Activated CD4-positive, alpha-beta T cell treated with anti-CD3 and anti-CD28 coated beads for 4 hours (primary cell): ENCODE measurements at places on chromosomes 2 and 18.

DNA sequence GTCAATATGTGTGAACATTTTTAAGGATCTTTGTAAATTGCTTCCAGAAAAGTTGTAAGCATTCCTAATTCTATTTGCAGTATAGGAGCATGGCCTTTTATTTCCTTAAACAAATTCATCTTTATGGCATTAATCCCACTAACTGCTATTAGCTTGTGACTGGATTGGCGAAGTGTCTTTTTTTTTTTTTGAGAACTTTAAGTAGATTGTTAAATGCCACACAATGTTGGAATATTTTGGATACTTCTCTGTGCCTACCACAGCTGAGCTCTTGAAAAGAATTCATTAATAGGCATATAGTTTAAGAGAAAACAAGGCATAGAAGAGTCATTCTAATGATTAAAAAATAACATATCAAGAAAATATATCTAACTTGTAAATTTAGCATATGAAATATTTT, 129.7 kb downstream of the LAMA3 start:
- no peak for DNase-seq

DNA sequence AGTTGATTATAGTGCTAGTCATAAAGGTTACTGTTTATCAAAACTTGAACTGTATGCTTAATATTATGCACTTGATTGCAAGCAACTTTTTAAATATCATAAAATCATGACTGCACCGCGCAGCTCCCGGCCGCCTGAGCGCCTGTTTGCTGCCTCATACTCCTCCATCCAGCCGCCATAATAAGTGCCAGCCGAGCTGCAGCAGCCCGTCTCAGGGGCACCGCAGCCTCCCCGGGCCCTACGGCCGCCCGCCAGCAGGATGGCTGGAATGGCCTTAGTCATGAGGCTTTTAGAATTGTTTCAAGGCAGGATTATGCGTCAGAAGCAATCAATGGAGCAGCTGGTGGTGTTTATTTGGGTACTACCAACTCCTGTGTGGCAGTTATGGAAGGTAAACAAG, 337.2 kb downstream of the PAX3 start:
- no peak for DNase-seq

- no peak for DNase-seq
Measured at GRCh38 chr2:195604706-195605105, 52.3 kb upstream of the SLC39A10 start.

GRCh38 chr2:125397535-125398251, 1258.3 kb upstream of the GYPC start:
- no peak for DNase-seq

DNA sequence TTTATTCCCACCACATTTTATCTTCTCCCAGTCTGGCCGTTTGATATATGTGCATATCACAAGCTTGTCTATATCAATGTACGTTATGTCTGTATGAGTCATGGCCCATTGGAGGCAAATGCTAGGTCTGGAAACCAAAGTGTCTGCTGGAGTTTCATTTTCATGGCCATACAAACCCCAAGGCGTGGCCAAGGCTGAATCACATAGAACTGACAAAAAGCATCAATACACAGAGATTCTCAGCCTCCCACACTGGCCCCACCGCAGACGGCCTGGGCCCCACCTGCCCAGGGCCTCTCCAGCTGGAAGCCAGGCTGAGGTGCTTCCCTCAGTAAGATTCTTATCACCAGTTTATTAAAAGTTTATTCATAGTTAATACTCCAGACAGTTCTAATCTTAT, 40.5 kb upstream of the SALL3 start:
- no peak for DNase-seq

DNA sequence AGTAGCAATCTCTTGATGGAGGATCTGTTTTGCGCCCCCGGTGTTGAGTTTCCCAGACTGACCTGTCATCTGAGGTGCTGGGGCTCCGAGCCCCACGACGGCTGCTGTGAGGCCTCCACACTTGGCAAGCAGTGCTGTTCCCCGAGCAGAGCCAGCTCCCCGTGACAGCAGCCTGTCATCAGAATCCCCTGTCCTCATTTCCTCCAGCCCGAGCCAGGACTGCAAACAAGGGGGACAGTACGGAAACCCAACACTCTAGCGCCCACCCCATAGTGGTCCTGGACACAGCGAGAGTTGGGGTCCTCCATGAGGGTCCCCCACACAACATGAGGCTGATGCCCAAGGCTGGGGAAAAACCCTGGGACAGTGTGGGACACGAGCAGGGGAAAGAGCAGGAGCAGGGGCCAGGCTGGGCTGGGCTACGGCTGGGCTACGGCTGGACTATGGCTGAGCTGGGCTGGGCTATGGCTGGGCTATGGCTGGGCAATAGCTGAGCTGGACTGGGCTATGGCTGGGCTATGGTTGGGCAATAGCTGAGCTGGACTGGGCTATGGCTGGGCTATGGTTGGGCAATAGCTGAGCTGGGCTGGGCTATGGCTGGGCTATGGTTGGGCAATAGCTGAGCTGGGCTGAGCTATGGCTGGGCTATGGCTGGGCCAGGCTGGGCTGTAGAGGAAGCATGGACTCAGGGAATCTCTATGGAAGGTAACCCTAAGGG, 1.5 kb upstream of the KLHL30 start:
- DNase-seq, result no peak

- DNase-seq, result no peak
Measured at GRCh38 chr2:2912293-2912692, 465.3 kb downstream of the EIPR1 start.

GRCh38 chr2:223998948-223999347, 40.1 kb downstream of the SERPINE2 start:
- DNase-seq, result no peak

DNA sequence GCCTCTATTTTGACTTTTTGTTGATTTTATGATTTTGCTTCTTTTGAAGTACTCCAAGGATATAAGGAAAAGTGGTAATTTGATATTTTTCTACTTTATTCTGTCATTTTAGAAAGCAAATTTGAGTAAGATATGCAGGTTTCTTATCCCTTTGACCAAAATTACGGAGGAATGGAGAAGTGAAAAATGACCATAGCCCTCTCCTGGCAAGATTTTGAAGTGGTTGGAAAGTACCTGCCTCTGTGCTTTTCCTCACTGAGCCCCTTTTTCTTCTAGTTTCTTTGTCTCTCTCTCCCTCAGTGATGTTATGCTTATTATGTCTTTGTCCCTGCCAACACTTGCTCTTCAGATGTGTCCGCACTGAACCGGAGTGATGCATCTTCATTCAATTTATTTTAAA, 898.1 kb downstream of the EPHA4 start:
- DNase-seq, result no peak

DNA sequence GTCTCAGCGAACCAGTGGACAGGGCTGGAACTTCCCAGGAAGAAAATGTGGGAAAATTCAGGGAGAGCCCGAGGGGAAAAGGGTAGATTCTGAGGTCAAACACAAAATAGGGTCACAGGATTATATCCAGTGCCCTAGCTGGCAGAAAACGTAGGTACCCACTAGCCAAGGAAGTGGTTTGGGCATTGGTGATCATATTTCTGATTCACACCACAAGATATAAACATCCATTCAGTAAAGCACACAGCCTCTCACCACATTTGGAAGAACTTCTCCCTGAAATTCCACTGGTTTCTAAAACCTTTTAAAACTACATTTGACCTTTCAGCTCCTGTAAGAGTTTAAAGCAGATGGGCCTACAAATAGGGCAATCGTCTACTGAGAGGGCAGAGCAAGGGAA, 186.9 kb downstream of the TTC32 start:
- no peak for DNase-seq

- no peak for DNase-seq
Measured at GRCh38 chr2:86199834-86200177, 549 bp downstream of the MRPL35 start.

- no peak for DNase-seq
Measured at GRCh38 chr2:177592397-177592796, 199.8 kb downstream of the AGPS start.

- no peak for DNase-seq
Measured at GRCh38 chr2:219331560-219332213, 857 bp downstream of the RESP18 start.

GRCh38 chr2:20803226-20803682, 19.6 kb downstream of the LDAH start:
- no peak for DNase-seq

GRCh38 chr2:85888020-85888683, 638 bp downstream of the ST3GAL5 start:
- DNase-seq, result peak; percentile 44

DNA sequence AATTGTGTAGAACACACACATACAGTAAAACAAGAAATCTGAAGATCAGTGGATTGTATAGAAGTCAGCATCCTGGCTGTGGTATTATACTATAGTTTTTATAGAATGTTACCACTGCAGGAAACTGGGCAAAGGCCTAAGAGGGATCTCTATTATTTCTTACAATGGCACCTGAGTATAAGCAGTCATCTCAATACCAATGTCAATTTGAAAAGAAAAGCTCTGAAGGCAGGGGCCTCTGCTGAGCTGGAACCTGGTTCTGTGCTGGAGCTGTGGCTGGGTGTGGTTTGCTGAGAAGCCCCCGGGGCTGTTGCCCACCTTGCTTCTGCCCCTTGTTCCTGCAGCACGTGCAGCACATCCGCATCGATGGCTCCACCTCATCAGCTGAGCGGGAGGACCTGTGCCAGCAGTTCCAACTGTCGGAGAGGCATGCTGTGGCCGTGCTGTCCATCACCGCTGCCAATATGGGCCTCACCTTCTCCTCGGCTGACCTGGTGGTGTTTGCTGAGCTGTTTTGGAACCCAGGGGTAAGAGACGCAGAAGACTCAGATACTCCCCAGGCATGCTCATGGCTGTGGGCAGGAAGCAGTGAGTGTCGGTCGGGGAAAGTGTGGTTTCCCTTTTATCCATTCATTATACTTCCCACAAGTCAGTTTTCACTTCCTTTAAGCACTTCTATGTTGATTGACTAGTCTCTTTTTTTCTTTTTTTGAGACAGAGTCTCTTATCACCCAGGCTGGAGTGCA, 23.5 kb upstream of the RPL37A start:
- no peak for DNase-seq

DNA sequence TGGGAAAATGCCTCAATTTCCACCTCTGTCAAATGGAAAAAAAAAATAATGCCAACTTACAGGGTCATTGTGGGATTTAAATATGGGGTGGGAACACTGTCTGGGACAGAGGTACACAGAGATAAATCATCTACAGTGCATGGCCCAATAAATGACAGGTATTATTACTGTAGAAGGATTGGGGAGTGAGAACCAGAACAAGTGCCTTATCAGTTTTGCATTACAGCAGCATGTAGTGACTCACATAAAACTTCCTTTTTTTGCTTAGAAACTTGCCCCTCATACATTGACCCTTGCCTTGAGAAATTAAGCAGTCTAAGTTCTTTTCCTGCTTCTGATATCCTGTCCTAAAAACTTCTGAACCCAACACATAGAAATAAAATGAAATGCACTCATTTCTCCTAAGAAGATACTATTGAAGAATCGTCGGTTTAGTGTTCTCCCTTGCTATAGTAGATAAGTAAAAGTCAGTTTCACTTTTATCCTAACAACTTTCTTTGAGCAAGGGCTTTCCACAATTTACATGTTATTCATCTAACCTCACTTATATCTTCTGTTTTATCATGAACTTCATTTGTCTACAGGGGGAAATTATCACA, 121.0 kb upstream of the HAAO start:
- DNase-seq, result no peak

DNA sequence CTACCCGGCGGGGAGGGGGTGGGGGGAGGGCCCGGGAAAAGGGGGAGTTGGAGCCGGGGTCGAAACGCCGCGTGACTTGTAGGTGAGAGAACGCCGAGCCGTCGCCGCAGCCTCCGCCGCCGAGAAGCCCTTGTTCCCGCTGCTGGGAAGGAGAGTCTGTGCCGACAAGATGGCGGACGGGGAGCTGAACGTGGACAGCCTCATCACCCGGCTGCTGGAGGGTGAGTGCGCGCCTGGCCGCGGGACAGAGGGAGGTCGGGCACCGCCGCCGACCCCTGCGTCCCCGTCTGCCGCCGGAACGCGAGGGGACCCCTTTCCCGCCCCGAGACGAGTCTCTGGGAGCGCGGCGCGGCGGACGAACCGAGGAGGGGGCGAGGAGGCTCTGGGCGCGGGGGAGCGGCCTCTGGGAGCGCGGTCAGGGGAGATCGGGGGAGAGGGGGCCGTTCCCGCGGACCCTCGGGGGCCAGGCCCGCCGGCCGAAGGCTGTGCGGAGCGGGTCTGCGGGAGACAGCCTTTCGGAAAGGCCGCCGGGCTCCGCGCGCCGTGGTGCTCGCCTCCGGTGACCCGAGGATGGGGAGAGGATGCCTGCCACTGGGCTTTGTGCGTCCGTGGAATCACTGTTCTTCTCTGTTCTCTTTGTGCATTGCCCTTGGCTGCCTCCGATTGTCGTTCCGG, 463 bp downstream of the PPP1CB start:
- DNase-seq, result no peak

- DNase-seq, result no peak
Measured at GRCh38 chr2:218332920-218333645, 23.6 kb upstream of the CATIP start.

DNA sequence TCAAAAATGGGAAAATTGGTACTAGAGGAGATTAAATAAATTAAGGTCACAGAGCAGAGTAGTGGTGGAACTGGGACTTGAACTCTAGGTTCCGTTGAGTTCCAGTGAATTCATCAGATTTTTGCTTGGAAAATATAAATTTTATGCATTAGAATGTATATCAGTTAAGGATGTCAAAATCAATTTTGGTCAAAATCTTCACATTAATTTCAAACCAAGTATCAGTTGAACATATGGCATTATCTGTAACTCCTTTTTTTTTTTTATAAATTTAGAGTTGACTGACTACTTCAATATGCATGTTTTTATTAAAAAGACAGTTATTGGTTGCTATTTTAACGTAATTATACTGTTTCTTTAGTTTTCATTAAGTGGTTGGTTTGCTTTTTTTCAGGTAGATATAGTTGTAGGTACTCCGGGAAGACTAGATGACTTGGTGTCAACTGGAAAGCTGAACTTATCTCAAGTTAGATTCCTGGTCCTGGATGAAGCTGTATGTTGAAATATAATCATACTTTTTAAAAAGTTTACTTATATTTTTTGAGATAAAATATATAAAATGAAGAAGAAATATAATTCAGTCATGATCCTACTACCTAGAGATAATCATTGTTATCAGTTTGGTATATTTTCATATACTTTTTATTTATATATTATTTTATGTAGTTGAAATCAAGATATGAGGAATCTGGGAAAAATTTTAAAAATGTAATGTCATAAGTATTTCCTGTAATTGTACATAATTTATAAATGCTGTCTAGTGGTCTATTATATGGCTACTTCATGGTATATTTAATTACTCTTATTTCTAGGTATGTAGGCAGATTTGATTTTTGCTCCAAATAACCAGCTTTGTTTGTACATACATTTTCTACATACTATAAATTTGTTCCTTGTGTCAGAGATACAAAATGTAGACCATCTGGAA, 25.4 kb downstream of the DDX1 start:
- no peak for DNase-seq

DNA sequence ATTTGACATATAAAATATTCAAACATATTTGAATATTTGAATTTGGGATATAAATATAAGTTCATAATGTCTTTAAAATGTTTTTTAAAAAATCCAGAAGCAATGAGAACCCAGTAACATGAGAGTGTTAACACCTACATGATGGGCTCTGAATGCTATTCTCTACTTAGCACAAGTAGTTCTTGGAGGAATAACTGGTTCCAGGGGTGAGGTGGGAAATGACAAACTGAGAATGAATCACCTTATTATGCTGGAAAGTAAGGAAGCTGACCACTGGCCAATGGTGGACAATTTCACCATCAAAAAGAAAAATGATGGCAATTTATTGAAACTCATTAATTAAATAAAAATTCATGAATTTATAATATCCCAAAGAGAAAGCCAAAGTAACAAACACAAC, 79.6 kb upstream of the NABP1 start:
- DNase-seq, result no peak

GRCh38 chr2:174166261-174166660, 82.1 kb downstream of the OLA1 start:
- DNase-seq, result no peak

- DNase-seq, result no peak
Measured at GRCh38 chr2:45713136-45713535, 61.7 kb downstream of the PRKCE start.
